ENCODE measurements at places on chromosomes 5 and 9.

- DNase-seq: peak; percentile 42
Measured at GRCh38 chr9:115766370-115766955, 387.1 kb upstream of the PAPPA start.

- no peak for DNase-seq
Measured at GRCh38 chr9:91253488-91253887, 108.2 kb downstream of the AUH start.

DNA sequence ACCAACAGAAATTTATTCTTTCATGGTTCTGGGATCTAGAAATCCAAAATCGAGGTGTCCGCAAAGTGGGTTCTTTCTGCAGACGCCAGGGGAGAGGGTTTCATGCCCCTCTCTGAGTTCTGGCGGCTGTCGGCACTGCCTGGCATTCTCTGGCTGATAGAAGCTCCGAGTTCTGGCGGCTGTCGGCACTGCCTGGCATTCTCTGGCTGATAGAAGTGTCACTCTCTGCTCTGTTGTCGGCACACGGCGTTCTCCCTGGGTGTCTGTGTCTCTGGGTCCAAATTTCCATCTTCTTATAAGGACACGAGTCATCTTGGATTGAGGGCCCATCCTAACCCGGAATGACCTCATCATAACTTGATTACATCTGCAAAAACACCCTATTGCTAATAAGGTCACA is 7.6 kb downstream of the GFI1B start:
- DNase-seq: no peak

DNA sequence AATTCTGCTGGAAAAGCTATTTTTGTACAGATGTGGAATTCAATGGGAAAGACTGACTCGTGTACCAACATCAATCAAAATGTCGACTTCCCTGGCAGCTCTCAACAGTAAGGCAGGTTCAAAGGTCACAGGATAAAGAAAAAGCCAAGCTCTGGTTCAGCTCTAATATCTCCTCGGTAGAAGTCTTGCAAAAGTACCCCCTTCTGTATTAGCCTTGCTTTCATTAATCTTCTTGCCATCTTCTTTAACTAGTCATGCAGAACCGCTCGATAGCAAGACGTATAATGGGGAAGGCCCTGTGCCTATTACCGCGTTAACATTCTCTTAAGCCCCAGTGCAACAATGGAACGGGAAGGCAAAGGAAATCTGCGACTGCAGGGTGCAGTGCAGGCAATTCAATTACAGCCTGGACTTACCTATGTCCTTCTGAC is 201.2 kb downstream of the GAPVD1 start:
- no peak for DNase-seq
